ENCODE measurements at places on chromosomes 3 and 15.

GRCh38 chr15:68230157-68231100, 901 bp upstream of the CLN6 start:
- DNase-seq, result no peak

- peak; percentile 66 for DNase-seq
These were observed 2.0 kb upstream of the SOX2 start for GRCh38 chr3:181709537-181710279.

DNA sequence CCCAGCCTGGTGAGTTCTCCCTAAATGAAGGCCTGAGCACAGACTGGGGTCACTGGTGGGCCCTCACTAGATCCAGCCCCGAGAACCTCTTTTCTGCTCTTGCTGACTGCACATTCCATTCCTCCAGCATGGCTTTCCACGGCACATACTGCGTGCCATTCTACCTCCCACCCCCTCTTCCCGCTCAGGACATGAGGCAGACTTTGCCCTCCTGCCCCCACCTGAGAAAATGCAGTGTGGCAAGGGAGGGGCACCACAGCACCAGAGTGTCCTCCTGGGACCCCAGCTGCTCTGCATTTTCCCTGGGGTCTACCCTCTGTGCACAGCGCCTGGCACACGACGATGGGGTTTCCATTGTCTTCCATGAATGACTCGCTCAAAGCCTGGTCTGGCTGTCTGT, 6.1 kb upstream of the SLCO2A1 start:
- DNase-seq, result no peak

DNA sequence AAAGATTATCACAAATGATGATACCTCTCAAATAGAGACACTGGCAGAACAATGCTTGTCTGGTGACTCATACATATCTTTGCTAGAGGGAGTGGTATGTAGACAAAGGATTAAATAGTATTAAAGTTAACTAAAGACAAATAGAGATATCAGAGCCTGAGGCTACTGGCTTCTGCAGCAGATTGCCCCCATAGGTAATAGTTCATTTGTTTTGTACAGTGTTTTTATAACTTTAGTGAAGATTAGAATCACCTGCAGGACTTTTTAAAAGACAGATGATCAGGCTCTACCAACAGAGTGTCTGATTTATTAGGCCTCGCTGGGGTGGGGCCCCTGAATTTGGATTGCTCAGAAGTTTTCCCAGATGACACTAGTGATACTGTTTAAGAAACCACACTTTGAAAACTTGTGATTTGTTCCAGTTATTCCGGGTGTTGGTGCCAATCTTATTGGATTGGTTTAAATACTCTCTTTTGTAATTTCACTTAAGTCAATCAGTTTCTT, 96.4 kb downstream of the NAALADL2 start:
- DNase-seq, result peak; percentile 65

DNA sequence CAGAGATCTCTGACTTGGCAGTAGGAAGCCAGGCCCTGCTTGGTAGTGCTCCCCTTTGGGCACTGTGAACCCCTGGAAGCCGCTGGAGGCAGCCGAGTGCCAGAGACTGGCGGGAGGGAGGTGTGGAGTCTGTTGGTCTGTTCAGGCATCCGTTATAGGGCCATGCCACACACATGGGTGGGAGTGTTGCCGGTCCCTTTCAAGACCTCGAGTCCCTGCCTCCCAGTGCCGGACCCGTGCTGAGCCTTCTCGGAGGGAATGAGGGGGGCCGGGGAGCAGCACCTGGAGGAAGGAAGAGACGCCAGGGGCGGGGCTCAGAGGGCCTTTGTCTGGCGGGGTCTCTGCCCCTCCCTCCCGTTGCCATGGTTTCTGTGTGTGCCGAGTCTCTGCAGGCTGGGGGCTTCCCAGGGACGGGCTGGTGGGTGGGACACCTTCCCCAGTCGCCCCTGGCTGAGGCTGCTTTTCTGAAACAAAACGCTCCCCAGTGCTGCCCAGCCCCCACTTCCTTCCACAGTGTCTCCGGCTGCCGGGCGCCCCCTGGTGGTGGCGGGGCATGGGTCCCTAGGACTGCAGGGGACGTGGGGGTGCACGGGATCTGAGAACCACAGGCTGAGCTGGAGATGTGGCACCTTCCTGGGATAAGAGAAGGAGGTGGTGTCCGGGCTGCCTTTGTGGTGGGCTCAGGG, 10.0 kb downstream of the GNAI2 start:
- peak; percentile 65 for DNase-seq

GRCh38 chr15:95442107-95442719, 888.3 kb upstream of the NR2F2 start:
- DNase-seq, result no peak

GRCh38 chr3:59261009-59261408, 211.2 kb upstream of the CFAP20DC start:
- DNase-seq, result no peak

DNA sequence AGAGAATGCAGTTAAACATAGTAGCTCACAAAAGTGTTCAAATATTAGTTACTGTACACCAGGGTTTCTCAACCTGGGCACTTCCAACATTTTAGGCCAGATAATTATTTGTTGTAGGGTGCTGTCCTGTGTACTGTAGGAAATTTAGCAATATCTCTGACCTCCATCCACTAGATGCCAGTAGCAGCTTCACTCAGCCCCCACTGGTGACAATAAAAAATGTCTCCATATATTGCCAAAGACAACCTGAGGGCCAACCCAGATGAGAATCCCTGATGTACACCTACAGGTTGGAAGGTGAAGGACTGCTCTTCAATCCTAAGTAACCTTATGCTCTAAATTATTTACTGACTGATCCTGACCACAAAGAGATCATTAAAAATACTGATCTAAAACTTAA, 32.5 kb downstream of the DCUN1D1 start:
- no peak for DNase-seq

DNA sequence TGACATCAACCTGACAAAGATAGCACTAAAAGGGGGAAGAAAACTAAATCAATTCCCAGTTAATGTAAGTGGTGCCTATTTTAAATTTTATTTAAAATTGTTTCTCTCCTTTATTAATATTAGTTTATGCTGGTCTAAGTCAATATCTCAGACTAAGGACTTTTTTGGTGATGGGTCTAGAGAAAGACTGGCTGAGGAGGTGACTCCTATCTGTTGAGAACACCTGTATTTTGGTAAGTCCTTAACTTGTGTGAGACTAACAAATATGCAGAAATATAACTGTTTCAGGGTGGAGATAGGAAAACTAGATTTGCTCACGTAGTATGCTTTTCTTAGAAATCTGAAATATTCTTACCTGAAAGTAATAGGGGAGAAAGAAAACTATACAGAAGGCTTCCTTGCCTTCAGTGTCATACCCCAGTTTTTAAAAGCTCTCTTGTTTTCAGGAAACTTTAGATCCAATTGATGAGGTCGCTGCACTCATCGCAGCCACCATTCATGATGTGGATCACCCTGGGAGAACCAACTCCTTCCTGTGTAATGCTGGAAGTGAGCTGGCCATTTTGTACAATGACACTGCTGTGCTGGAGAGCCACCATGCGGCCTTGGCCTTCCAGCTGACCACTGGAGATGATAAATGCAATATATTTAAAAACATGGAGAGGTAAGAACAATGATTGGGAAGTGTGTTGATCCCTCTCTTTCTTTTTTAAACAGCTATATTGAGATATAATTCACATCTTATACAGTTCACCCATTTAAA, 138.9 kb downstream of the PDE8A start:
- no peak for DNase-seq

- no peak for DNase-seq
These were observed 8.5 kb upstream of the UBXN7 start for GRCh38 chr3:196440696-196441095.

- DNase-seq, result no peak
These were observed 117.2 kb upstream of the FAM174B start for GRCh38 chr15:92772626-92773244.

DNA sequence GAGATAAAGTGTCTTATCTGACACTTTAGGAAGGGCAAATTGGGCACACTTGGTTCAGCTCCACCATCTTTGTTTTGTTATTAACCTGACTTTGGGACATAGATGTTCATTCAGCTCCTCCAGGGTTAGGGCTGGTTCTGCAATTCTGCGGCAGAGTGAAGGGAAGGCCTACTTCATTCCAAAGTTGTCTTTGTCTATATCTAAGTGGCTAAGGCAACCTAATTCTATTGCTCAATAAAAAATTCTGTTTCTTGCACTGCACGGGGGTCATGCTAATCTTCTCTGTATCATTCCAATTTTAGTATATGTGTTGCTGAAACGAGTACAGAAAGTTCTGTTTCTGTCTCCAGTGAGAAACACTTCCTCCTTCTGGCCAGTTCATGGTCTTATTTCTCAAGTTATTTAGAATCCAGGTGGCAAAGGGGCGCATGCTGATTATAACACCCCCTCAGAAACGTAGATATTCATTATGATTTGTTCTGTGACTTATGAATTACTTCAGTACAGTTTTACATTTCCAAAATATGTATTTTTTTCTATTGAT, 53.5 kb downstream of the PFN2 start:
- DNase-seq, result no peak

- no peak for DNase-seq
These were observed 12.2 kb downstream of the PRC1 start for GRCh38 chr15:90982135-90982534.

DNA sequence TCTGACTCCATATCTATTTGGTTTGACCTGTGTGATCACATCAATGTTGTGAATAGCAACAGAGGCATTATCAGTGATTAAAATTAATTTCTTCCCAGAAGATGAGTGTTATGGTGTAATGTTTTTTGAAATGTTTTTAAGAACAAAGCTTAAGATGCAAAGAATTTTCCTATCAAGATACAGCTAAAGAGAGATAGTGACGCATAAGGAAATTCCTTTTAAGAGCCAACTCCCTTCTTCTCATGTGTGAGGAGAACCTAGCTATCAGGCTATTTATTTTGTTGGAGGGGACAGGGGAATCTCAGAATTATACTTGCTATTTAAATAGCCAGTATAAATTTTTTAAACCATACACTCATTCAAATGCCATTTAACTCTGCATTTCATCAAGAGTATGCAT, 71.3 kb downstream of the COL8A1 start:
- DNase-seq, result no peak

DNA sequence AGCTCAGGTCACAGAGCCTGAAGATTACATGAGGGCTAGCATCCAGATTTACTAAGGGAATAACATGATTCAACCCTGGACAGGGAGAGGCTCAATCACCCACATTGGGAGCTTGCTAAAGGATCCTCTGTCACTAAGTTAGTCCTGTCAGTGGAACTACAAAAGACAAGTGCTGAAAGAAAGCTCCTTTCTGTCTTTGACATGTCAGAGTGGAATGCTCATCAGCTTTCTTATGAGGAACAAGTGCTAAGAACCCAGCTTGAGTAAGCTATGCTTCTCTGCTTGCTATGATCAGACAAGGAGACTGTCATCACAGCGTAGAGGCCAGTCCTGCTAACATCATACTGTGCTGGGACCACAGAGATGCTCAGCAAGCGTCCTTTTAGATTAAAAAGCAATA, 74.5 kb downstream of the MB21D2 start:
- no peak for DNase-seq

DNA sequence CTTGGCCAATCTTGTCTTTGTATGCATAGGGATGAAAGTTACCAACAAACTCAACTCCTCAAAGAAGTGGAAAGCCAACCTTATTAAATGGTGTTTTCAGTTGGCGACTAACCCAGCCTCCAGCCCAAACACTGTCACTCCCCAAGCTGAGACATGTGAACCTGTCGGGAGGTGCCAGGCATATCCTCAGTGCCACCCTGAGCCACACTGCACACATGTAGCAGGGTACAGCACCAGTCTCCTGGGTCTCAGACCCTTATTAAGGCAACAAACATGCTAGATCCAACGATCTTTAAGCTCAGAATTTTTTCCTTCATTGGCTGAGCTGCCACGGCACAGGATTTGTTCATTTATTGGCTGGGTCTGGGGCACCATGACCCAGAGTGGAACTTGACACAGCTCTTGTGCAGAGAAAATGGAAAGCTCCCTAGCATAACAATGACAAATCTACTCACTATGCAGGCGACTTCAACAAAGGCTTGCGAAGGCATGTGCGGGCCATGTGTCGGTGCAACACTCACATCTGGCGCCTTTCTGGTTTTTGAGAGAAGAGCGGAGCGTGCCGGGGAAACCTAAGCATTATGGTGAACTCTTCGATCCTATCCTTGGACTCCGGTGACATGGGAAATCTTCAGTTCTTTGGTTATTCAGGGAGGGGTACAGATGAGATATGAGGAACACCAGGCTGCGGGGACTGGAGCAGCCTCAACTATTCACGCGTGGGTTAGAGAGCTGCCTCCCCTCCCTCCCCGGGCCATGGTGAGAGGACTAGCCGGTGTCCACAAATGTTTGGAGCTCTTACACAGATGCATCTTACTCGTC, 190.1 kb downstream of the FAM43A start:
- DNase-seq, result no peak
